ENCODE measurements at places on chromosomes 3 and 15. TPM values are rescaled to one million over a fixed set of nuclear protein-coding genes. Genes with fewer than 3 reads are reported as not detected.

DNA sequence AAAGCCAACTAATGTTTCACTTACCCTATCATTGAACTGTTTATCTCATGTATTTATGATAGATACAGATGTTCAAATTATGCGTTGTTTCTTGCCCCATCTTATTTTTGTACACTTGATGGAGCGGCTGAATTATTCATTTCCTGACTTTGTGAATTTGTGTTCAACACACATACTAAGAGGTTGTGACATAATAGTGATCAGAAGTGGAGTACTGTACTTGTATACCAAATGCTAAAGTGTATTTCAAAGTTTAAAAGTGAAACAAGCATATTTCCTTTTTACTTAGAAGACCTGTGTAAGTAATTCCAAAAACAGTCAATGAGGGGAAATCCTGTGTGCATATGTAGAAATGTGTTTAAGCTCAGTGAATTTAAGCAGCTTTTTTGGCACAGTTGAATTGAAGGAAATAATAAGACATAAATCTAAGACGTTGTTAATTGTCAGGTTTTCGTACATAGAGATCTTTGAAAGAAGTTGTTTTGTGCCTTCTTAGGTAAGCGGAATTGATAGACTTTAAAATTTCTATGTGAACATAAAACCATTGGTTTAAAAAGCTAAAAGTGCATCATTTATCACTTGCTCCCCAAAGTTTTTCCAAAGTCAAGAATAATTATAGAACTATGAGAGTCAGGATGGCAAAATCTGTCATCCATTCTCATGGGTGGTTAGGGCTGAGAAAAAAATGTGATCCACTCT, 1.9 kb downstream of the NFKBIZ start:
- H3K4me3 ChIP-seq = peak overlapping the region; percentile 94
- peaks cover 15% of the 10 kb centered on the region for H3K4me1 ChIP-seq
- H3K36me3 ChIP-seq = peaks cover 15% of the 10 kb centered on the region
- DNase-seq = no peak

DNA sequence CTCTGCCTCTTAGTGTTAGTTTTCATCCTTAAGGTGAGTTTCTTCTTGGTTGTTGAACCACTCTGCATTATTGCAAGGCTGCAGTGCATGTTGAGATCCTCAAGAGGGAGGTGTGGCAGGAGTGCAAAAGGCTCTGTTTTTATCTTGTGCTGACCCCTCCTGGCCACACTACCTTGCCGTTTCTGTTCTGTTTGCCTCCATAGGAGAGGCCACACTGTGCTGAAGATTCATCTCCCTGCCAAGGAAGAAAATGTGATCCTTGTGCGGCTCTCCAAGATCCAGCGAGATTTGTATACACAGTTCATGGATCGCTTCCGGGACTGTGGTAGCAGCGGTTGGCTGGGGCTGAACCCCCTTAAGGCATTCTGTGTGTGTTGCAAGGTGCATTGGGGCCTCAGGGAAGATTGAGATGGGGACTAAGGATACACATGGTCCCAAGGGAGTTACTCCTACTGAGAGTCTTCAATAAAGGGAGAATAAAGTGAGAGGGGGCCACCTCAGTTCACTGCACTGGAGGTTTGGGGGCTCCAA, 33.0 kb upstream of the TEX264 start:
- H3K4me1 ChIP-seq = no peaks in the 10 kb centered on the region
- no peaks in the 10 kb centered on the region for H3K27me3 ChIP-seq
- DNase-seq = peak; percentile 83
- no peak overlapping the region for H3K27ac ChIP-seq

DNA sequence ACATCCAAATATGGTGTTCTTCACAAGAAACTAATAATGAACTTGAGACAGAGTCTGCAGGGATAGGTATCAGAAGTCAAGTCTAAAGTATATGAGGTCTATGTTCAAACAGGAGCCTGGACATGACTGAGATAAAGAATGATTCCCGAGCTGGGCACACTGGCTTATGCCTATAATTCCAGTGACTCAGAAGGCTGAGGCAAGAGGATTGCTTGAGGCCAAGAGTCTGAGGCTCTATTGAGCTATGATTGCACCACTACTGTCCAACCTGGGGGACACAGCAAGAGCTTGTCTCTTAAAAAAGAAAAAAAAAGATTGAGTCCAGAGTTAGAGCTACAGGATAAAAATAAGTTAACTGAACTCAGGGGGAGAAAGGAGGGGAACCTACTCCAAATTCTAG, 246.5 kb downstream of the LRRN1 start:
- no peaks in the 10 kb centered on the region for H3K36me3 ChIP-seq
- H3K27ac ChIP-seq = no peak overlapping the region
- DNase-seq = no peak
- peaks cover 6% of the 10 kb centered on the region for H3K4me1 ChIP-seq
- H3K4me3 ChIP-seq = no peak overlapping the region
- H3K27me3 ChIP-seq = no peaks in the 10 kb centered on the region

The FAM107A gene
- 0.11 TPM for total RNA-seq

The ZNF774 gene
- total RNA-seq = 1.9 TPM

DNA sequence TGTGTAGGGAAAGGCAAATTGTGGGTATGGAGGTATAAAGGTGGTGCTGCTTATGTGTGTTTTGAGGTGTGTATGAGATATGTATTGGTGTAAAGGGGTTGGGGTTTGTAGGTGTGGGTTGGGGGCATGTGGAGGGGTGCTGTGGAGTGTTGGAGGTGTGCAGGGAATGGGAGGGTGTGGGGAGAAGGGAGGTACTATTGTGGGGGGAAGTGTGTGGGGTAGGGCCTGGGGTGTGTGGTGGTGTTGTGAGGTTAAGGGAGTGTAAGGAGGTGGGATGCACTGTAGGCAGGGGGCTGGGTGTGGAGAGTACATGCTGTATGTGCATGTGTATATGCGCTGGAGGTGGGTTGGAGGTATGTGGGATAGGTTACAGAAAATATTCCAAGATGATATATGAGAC, 15.7 kb downstream of the CCDC12 start:
- no peaks in the 10 kb centered on the region for H3K36me3 ChIP-seq
- peak overlapping the region; percentile 87 for H3K27ac ChIP-seq
- peaks cover 18% of the 10 kb centered on the region for H3K4me1 ChIP-seq
- H3K27me3 ChIP-seq = no peaks in the 10 kb centered on the region
- DNase-seq = no peak

The EPHB1 gene
- total RNA-seq = 9.1 TPM

The TMEM89 gene
- not detected for total RNA-seq

GRCh38 chr3:32307591-32307990, 69.1 kb downstream of the CMTM8 start:
- DNase-seq = no peak
- no peak overlapping the region for H3K4me3 ChIP-seq
- H3K36me3 ChIP-seq = no peaks in the 10 kb centered on the region
- H3K27ac ChIP-seq = no peak overlapping the region

The NEIL1 gene
- 11.2 TPM for total RNA-seq

GRCh38 chr3:116253511-116253910, 191.8 kb downstream of the LSAMP start:
- peaks cover 32% of the 10 kb centered on the region for H3K4me1 ChIP-seq
- no peaks in the 10 kb centered on the region for H3K36me3 ChIP-seq
- H3K4me3 ChIP-seq = no peak overlapping the region
- H3K27ac ChIP-seq = no peak overlapping the region
- H3K27me3 ChIP-seq = no peaks in the 10 kb centered on the region

All from neural progenitor cell (in vitro differentiated cells).